ENCODE measurements at places on chromosomes 4 and X.

- no peak for DNase-seq
Observed at GRCh38 chr4:145170223-145170622, 10.2 kb downstream of the OTUD4 start.

- DNase-seq, result no peak
Observed at GRCh38 chrX:103357871-103358270, 1.6 kb downstream of the TCEAL9 start.

GRCh38 chr4:110002326-110002725, 89.6 kb downstream of the EGF start:
- DNase-seq, result no peak

DNA sequence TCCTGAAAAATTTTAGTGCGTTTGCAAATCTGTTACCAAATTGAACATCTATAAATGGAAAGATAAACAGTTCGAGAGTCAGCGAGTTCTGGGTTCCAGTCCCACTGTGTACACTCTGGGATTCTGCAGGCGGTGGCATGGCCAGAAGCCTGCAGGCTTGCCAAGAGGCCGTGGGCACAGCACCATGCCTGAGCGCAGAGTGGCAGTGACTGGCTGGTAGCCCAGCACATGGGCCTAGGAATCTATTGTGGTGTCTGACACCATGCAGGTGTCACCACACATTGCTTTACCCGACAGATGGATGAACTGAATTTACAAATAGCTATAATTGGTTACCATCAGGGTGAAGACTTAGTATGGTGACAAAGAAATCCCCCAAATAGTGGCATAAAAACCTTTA, 71.7 kb upstream of the TLR3 start:
- DNase-seq, result no peak

GRCh38 chr4:88533088-88533790, 9.7 kb upstream of the PYURF start:
- no peak for DNase-seq

- DNase-seq, result no peak
Observed at GRCh38 chr4:175339100-175339707, 421.0 kb downstream of the ADAM29 start.

DNA sequence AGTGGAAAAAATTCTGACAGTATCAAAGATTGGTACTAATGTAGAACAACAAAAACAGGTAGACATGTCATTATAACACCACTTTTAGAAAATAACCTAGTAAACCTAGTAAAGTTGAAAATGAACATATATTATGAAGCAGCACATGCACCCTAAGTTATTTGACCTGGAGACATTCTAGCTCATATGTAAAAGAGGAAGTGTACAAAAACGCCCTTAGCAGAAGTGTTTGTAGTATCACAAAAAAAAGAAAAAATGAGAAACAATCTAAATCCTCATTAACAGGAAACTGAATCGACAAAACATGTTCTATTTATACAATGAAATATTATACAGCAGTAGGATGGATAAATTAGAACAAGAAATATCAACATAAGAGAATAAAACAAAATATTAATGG, 318.9 kb upstream of the PPP1R2C start:
- DNase-seq, result no peak

- DNase-seq, result no peak
Observed at GRCh38 chr4:61938250-61938846, 738.2 kb downstream of the ADGRL3 start.

DNA sequence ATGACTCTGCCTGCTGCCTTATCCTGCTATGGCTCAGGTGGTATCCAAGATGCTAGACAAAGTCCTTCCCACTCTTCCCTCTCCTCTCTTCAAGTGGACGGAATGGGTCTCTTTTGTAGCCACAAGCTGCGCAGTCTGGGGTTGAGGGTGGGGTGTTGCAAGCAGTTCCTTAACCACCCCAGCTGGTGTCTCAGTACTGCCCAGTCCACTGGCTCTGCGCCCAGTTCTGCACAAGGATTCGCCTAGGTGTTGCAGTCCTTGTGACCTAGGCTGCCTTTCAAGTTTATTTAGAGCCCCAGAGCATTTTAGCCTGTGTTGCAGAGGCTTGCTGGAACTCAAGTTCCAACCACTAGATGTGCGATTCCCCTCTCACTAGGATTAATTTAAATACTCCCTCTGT, 120.7 kb downstream of the NEXMIF start:
- no peak for DNase-seq

DNA sequence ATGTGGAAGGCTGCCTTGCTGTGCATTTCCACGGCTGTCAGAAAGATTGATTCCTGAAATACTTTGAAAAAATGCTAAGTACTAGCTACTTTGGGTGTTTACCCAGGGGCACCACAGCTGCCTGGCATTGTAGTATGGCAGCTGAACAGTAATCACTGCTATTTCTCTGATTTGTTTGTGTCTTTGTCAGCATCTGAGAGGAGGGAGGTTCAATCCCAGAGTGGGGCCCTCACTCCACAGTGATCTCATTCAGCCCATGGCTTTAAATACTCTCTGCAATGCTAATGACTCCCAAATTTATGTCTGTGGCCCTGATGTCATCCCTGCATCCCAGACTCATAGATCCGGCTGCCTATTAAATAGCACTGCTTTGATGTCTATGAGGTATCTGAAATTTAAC, 575.3 kb upstream of the MAGEB2 start:
- DNase-seq, result no peak

- DNase-seq, result no peak
Observed at GRCh38 chrX:24999511-24999910, 16.3 kb downstream of the ARX start.

DNA sequence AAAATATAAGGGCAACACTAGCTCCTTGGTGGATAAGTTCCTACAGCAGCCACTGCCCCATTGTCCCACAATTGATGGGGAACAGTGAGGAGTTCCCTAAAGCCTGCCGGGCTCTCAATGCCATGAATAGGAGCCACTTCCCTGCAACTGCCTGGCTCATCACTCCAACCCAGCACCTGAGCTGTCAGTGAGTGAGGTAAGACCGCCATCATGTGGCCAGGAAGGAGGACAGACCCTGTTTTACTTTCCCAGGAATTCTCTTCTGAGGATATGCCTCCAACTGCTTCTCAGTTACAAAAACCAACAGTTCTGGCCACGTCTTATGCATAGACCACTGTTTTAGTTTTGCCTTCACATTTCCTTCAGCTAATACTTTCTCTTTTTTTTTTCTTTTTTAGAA, 45.5 kb downstream of the SRPX start:
- peak; percentile 56 for DNase-seq

GRCh38 chr4:106582103-106582502, 213.5 kb upstream of the GIMD1 start:
- no peak for DNase-seq

GRCh38 chrX:111671668-111672067, 9.3 kb upstream of the ALG13 start:
- DNase-seq, result no peak

- DNase-seq, result no peak
Observed at GRCh38 chrX:1152090-1152489, 60.4 kb downstream of the CRLF2 start.

DNA sequence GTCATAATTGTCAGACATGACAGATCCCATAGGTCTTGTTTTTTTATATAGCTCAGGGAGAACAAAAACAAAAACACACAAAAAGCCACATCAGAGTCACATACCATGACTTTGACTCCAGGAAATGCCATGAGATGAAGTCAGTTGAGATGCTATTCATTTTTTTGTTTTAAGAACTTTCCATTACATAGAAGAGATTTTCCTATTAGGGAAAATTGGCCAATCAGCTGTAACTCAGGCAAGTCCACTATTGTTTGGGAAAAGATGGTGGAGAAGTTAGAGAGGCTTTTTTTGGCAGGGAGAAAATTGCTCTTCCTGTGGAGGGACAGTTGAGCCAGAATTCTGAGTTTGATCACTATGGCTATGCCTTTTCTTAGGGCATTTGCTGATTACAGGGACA, 72.6 kb downstream of the SMARCA5 start:
- DNase-seq, result no peak

- peak; percentile 75 for DNase-seq
Observed at GRCh38 chr4:24657768-24658617, 73.6 kb upstream of the DHX15 start.

DNA sequence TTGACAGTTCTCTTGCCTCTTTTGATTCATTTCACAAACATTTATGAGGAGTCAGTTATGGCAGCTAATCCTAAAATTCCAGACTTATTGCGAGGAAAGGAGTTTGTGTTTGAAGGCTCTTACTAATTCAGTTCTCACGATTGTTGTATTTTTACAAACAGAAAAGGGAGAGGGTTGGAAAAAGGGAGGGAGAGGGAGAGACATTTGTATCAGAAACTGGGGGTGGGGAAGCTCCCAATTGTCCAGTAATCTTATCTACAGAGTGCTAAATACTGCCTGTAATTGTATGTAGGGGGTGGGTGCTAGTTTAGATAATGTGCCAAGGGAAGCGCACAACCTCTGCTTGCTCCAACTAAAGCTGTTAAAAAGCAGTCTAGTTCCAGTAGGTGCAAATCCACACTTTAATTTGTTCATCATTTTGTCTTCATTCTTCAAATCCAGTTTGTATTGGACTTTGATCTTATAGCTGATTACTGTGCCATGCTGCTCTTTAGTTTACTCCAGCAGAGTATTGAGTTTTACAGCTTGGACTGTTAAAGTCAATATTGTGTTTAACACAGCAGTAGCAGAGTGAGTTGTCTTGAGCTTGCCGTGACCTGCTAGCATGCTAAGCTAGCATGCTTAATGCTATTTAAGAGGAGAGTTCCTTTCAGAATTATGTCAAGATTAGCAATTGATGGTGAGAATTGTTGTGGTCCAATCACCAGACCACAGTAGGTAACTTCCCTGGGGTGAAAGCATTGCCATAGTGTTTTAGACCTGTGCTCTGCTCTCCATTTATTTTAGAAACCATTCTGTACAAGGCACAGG, 13.9 kb downstream of the FNIP2 start:
- DNase-seq, result no peak

- DNase-seq, result no peak
Observed at GRCh38 chr4:4849524-4850193, 9.8 kb upstream of the MSX1 start.

- no peak for DNase-seq
Observed at GRCh38 chr4:31545755-31546154, 825.6 kb downstream of the PCDH7 start.

- no peak for DNase-seq
Observed at GRCh38 chr4:81555489-81555888, 83.8 kb upstream of the RASGEF1B start.

- DNase-seq, result no peak
Observed at GRCh38 chr4:185835814-185836213, 23.8 kb upstream of the SORBS2 start.

DNA sequence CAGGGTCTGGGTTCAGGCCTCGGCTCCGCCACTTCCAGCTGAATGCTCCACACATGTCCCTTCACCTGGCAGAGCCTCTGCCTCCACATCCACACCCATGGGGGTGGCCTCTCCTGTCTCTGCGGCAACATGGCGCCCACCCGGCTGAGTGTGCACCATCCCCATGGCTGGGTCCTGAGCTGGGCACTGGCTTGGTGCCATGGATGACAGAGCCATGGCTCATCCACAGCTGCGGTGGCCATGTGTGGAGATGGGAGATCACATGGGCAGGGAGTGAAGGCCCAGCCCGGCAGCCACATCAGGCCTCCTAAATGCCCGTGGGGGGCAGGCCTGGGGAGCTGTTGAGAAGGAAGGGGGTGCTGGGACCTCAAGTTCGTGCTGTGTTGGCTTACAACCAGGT, 213.7 kb downstream of the AFAP1 start:
- DNase-seq, result no peak

GRCh38 chr4:122911588-122911987, 10.8 kb downstream of the NUDT6 start:
- no peak for DNase-seq

GRCh38 chr4:146076081-146076480, 99.4 kb upstream of the LSM6 start:
- DNase-seq, result no peak

GRCh38 chrX:132614297-132614696, 125.5 kb upstream of the MBNL3 start:
- DNase-seq, result peak; percentile 30

DNA sequence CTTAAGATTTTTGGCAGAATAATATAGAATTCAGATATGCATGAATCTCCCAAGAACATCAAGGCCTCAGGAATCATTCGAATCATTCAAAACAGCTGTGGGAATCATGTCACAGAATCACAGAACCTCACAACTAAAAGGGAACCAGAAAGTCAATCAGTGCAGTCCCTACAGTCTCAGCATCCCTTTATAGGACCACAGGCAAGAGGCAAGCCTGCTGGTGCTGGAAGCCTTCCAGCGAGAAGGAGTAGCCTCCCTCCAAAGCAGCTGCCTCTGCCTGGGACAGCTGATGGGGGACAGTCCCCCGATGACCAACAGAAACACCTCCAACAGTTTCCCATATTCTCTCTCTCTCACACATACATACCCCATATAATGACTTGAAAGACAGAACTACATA, 20.7 kb downstream of the QDPR start:
- DNase-seq, result no peak

DNA sequence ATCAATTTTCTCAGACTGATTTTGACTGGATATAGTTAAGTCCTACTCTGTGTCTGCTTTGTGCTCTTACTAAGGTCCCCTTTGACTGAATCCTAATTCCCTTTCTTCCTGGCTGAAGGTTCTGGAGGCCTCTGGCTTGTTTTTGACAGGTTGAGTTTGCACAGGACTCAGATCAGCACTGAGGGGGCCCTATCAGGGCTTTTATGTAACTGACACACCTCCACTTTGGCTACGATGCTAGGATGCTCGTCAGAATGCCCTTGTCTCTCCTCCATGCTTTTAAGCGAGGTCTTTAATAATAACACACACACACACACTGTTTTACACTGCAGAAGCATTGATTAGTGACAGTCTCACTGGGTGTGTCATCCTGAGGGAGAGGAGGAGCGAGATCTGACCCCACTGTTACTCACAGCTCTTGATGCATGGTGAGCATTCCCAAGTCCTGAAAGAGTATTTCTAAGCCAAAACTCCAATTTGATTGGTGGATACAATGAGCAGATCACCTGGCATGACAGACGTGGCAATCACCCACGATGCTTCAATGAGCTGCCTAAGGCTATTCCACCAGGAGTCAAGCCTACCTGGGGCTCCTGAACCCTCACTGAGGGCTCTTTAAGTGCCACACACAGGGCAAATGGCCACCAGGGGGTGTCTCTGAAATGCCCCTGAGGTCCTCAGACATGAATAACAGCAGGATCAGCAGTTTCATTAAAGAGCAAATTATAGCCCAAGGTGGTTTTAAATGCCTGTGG, 130.4 kb upstream of the CPEB2 start:
- DNase-seq, result peak; percentile 52

GRCh38 chr4:132063829-132064228, 1085.3 kb upstream of the PCDH10 start:
- no peak for DNase-seq

DNA sequence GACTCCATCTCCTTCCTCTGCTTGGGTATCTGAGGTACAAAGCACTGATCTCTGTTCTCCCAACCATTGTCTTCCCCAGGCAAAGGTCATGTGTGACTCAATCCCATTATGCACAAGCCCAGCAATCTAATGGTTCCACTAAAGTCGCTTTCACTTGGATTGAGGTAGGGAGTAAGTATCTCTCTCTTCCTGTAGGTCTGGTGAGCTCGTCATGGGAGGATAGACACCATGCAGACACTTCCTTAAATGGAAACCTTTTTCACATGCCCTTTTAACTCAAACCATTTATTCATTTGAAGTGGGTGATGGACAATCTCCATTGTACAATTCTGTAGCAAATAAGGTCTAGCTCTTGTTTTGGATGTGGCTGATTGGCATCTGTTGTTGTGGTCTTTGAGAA, 245.2 kb upstream of the CLNK start:
- DNase-seq, result no peak
